ENCODE measurements at places on chromosomes 13 and 19.

- DNase-seq, result no peak
Measured at GRCh38 chr19:374183-374885, 29.7 kb upstream of the MIER2 start.

GRCh38 chr13:22114630-22115311 lies 443.9 kb downstream of the FGF9 start:
- DNase-seq, result no peak

DNA sequence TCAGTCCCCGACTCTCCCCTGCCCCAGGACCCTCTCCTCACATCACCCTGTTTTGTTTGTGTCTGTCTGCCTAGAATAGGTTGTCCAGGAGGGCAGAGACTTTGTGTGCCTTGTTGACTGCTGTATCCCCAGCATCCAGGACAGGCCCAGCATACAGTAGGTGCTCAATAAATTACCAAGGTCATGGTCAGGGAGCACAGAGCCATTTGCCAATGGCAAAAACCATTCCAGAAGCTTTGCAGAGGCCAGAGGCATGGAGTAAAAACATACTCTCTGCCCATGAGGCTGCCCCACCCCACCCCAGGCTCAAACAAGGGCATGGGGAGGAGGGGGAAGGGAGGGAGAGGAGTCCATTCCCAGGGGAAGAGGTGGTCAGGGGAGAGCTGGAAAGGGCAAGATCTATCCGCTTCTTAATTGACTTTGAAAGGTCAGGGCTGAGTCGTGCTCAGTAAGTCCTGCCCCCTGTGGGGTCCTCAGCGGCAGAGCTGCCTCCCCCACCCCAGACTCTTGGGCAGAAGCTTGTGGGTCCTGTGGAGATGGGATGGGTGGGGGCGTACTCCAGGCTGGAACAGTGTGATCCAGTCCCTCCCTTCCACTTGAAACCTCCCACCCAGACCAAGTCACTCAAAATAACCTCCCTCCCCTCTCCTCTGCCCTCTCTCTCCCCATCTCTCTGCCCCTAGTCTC lies 4.4 kb downstream of the GPR4 start:
- no peak for DNase-seq

- DNase-seq, result no peak
Measured at GRCh38 chr19:56946159-56946558, 105.6 kb upstream of the PEG3 start.

- DNase-seq, result no peak
Measured at GRCh38 chr13:99363391-99363790, 56.2 kb upstream of the GPR183 start.

DNA sequence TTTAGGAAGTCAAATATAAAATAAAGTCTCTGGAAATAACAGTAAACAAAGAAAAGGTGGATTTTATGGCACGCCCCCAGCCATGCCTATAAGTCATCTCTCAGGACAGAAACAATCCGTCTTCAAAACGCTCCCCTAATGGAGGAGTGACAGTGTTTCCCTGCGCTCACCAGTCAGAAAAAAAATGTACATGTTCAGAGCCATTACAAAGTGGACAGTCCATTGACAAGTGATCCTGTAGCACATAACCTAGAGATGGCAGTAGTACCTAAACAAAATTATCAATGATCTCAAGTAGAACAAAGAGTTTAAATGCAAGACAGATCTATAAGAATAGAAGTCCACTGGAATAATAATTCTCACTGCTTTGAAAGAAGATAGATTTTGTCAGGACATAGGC lies 891.7 kb upstream of the MIR17HG start:
- DNase-seq, result no peak

DNA sequence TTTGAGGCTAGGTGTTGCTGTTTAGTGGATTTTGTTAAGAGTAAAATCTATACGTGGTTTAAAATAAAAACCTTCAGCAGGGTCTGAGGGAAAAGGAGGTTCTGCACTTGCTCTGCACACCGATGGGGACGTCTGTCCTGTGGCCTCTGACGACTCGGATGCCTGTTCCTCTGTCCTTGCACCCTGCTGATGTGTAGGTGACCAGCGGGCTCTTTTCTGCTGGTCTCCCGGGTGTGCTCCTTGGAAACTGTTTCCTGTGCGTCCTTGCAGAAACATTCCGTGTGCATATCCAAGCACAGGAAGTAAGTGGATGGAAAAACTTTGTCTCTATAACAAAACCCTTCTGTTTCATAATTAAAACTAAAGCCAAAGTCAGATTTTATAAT lies 3.8 kb downstream of the ATP4B start:
- no peak for DNase-seq

DNA sequence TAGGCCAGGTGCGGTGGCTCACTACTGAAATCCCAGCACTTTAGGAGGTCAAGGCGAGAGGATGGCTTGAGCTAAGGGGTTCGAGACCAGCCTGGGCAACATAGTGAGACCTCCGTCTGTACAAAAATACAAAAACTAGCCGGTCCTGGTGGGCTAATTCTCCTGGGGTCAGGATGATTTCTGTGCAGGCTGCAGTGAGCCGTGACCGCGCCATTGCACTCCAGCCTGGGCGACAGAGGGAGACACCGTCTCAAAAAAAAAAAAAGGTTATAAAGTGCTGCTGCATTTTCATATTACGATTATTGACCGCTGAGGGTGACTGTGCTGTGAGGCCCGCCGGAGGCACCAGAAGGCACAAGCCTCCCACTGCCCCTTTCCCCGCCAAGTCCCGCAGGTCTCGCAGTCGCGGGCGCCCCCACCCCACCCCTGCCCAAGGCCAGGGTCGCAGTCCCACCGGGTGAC lies 477 bp upstream of the PLEKHF1 start:
- no peak for DNase-seq

DNA sequence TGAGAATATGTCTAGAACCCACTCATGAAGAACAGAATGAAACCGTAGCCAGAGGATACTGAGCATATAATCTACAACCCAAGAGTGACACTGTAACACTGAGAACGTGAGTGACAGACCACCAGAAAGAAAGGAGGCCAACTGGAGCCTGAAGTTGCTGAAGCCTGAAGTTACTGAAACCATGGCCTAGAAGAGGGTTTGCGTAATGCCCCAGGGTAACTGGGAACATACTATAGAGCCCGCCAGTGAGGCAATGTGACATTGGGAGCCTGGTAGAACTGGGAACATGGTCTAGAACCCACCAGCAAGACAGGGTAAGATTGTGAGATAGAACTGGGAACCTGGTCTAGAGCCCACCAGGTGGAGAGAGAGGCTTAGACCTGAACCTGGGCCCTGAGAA lies 15.5 kb upstream of the TNFSF14 start:
- no peak for DNase-seq

- no peak for DNase-seq
Measured at GRCh38 chr13:47036294-47037008, 139.6 kb upstream of the HTR2A start.

DNA sequence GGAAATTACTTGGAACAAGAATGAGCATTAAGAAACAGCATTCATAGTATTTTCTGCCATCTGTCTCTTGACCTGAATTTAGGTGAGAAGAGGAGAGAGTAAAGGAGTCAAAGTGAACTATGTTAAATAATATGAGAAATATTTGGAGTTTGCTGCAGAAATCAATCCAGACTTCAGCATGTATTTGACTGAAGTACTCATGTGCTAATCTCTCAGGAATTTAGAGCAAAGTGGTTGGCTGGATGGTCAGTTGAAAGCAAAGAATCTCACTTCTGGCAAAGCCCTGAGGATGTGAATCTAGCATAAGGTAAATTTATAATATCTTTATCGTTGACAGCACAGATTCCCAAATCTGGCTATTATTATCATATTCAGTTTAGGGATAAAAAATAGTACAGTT lies 394.3 kb downstream of the PCDH17 start:
- no peak for DNase-seq

DNA sequence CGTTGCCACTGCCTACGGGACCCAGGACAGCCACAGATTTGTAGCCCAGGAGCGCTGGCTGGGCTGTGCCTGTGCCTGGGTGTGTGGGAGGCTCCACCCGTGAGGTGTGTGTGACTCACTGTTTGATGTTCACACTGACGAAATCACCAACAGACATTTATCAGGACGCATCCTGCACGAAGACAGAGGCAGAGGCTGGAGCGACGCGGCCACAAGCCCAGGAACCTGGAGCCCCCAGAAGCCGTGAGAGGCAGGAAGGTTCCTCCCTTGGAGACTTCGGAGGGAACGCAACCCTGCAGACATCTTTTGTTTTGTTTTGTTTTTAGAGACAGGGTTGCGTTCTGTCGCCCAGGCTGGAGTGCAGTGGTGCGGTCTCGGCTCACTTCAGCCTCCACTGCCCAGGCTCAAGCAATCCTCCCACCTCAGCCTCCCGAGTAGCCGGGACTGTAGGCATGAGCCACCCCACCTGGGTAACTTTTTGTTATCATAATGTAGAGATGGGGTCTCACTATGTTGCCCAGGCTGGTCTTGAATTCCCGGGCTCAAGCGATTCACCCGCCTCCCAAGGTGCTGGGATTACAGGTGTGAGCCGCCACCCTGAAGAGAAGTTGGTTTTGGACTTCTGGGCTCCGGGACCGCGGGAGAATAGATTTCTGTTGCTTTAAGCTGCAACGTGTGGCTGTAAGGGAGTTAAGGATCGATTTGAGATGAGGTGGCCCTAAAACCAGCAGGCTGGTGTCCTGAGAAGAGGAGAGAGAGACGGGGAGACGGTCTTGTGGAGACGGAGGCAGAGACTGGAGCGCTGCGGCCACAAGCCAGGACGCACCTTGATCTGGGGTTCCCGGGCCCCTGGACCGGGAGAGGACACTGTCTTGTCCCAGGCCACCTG lies 24.9 kb upstream of the WDR18 start:
- DNase-seq, result no peak

- DNase-seq, result no peak
Measured at GRCh38 chr13:50446611-50447010, 396.9 kb downstream of the DLEU7 start.

- no peak for DNase-seq
Measured at GRCh38 chr19:42965176-42965575, 28.2 kb upstream of the PSG7 start.

Data from activated CD4-positive, CD25-positive, alpha-beta regulatory T cell treated with anti-CD3 and anti-CD28 coated beads, Interleukin-2, amount 50 U/mL, for 16 hours (primary cell).